ENCODE measurements at places on chromosomes 5 and 9. TPM values are rescaled to one million over a fixed set of nuclear protein-coding genes. Genes with fewer than 3 reads are reported as not detected.

Gene IL17B
- not detected for total RNA-seq

Gene JAKMIP2
- total RNA-seq: 0.41 TPM

Gene SLC36A3
- total RNA-seq: not detected

Gene MGAT1
- 133 TPM for total RNA-seq

Gene CMBL
- 50.0 TPM for total RNA-seq

Gene IL5
- not detected for total RNA-seq

Gene SPINK1
- not detected for total RNA-seq

Gene LRRC26
- total RNA-seq: not detected

Gene CAPSL
- not detected for total RNA-seq

Gene CNTNAP3
- 0.73 TPM for total RNA-seq

Gene TOR4A
- total RNA-seq: 6.4 TPM

Gene IL31RA
- 0.24 TPM for total RNA-seq

Gene EPB41L4B
- 34.3 TPM for total RNA-seq

Gene POU4F3
- total RNA-seq: not detected

Gene WNT8A
- not detected for total RNA-seq

Gene PCDHB16
- 5.6 TPM for total RNA-seq

Gene ZBTB43
- 18.1 TPM for total RNA-seq

- no peaks in the 10 kb centered on the region for H3K27me3 ChIP-seq
- H3K4me1 ChIP-seq: no peaks in the 10 kb centered on the region
- no peak for DNase-seq
- H3K27ac ChIP-seq: no peak overlapping the region
Observed at GRCh38 chr5:143554187-143554717, 150.8 kb upstream of the NR3C1 start.

DNA sequence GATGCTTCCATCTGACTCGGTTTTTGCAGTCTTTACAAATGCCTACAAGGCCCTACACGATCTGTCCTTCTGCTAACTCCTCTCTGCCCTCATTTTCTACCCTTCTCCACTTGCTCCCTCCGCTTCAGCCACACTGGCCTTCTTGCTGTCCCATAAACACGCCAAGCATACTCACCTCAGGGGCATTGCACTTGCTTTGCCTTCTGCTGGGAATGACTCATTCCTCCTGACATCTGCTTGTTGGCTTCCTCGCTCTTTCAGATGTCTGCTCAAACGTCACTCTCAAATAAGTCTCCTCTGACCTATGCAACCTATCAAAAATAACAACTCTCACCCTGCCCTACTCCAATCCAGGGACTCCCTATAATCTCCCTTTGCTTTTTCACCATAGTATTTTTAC, 28.2 kb downstream of the CDC25C start:
- H3K27ac ChIP-seq: no peak overlapping the region
- no peaks in the 10 kb centered on the region for H3K36me3 ChIP-seq
- no peaks in the 10 kb centered on the region for H3K27me3 ChIP-seq
- H3K4me3 ChIP-seq: no peak overlapping the region
- DNase-seq: no peak

DNA sequence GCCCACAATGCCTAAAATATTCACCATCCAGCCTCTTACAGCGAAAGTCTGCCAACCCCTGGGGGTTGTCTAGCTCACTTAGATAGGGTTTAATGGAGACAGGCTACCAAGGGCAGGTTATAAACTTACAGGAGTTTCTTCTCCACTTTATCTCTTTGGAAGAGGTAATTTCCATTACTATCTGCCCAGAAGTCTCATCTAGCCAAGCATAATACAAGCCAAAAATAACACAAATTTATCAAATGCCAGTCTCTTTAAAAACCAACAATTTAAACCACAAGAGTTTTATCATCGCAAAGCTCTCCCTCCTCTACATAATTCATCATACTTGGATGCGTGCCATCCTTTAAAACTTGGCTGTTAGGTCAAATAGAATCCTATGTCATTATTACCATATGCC, 6.2 kb downstream of the RBM22 start:
- DNase-seq: no peak
- no peak overlapping the region for H3K4me3 ChIP-seq
- H3K36me3 ChIP-seq: no peaks in the 10 kb centered on the region
- no peaks in the 10 kb centered on the region for H3K27me3 ChIP-seq

- H3K27ac ChIP-seq: no peak overlapping the region
- no peaks in the 10 kb centered on the region for H3K4me1 ChIP-seq
- DNase-seq: no peak
- H3K27me3 ChIP-seq: no peaks in the 10 kb centered on the region
- H3K36me3 ChIP-seq: no peaks in the 10 kb centered on the region
Observed at GRCh38 chr5:167412556-167412955, 878.9 kb upstream of the WWC1 start.

GRCh38 chr5:176822793-176823481, 12.6 kb downstream of the UNC5A start:
- H3K4me3 ChIP-seq: no peak overlapping the region
- DNase-seq: no peak
- no peaks in the 10 kb centered on the region for H3K27me3 ChIP-seq
- no peaks in the 10 kb centered on the region for H3K4me1 ChIP-seq
- no peak overlapping the region for H3K27ac ChIP-seq

DNA sequence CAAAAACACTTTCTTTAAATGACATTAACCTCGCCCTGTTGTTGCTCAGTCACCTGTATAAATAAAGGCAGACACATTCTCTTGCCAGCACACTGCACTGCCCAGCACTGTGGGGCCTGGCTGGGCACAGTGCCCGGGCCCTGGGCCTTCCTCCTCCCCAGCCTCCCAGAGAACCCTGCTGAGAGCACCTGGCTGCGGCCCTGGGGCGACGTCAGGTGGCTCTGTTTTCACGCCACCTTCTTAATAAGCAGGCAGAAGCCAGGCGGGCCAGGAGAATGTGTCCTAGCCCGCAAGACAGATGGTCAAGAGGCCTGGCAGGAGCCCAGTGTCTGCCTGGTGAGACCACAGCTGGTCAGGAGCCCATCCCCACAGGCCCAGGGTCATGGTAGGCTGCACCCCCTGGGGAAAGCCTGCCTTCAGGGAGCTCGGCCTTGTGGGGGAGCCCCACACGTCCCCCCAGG, 8.2 kb upstream of the AGPAT2 start:
- H3K4me1 ChIP-seq: peaks cover 3% of the 10 kb centered on the region
- no peak overlapping the region for H3K4me3 ChIP-seq
- H3K36me3 ChIP-seq: no peaks in the 10 kb centered on the region
- DNase-seq: peak; percentile 33

- H3K36me3 ChIP-seq: no peaks in the 10 kb centered on the region
- no peak overlapping the region for H3K27ac ChIP-seq
- H3K4me1 ChIP-seq: no peaks in the 10 kb centered on the region
- H3K4me3 ChIP-seq: no peak overlapping the region
Observed at GRCh38 chr9:93012963-93013855, 45.3 kb upstream of the SUSD3 start.

DNA sequence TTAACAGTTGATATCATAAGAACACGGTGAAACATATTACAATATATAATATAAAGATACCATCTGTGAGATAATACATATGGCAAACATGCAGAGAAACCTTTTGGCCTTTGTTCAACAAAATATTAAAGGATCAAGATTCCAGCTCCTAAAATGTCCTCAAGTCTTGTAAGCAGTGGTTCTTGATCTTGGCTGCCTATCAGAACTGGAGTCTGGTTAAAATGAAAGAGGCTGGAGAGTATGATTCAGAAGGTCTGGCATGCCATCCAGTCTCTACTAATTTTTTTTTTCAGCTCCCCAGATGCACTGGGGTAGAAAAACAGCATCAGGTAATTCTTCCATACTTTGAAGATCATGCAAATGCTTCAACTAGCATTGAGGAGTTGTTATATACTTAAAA, 83.2 kb downstream of the TNC start:
- no peaks in the 10 kb centered on the region for H3K36me3 ChIP-seq
- no peak overlapping the region for H3K4me3 ChIP-seq
- H3K27ac ChIP-seq: no peak overlapping the region
- no peak for DNase-seq

DNA sequence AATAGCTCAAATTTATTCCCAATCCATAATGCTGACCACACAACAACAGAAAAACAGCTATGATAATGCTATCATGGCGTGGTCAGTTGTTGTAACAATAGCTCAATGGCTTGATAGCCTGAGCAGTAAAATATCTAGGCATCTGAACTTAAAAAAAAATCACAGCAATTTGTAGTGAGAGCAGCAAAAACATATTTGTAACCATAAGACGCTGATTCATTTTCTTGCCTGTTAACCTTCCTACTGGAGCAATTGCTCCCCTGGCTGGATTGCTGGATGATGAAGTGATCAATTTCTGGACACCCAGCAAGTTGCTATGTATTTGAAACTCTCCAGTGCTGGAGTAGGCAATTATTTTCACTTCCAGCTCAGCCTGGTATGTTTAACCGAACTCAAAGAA, 115.1 kb downstream of the PCSK1 start:
- H3K4me3 ChIP-seq: no peak overlapping the region
- no peaks in the 10 kb centered on the region for H3K27me3 ChIP-seq
- H3K4me1 ChIP-seq: no peaks in the 10 kb centered on the region
- H3K36me3 ChIP-seq: no peaks in the 10 kb centered on the region
- H3K27ac ChIP-seq: no peak overlapping the region

DNA sequence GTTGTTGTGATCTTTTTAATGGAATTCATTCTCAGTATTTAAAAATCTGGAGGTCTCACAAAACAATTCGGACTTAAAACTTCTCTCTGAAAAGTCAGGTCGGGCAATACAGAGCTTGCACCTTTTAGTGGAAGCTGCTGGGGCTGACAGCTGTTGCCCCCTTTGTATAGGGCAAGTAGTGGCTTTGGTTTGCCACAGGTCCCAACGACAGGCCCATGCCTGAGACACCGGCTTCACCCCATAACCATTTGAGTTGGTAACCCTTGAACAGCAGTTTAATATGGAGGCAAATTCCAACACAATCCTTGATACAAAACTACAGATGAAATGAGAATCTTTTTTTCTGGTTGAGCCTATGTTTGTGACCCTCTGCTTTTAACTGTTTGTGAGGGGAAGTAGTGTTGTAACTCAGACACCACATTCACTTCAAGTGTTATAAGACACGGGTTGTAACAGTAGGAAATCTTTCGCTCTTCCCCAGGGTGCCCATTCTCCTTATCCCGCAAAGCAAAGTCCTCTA, 752 bp upstream of the GLRX start:
- DNase-seq: no peak
- no peaks in the 10 kb centered on the region for H3K36me3 ChIP-seq
- peaks cover 11% of the 10 kb centered on the region for H3K4me1 ChIP-seq
- H3K27me3 ChIP-seq: no peaks in the 10 kb centered on the region
- H3K27ac ChIP-seq: peak overlapping the region; percentile 83

GRCh38 chr5:102750151-102750834, 4.8 kb upstream of the PAM start:
- no peaks in the 10 kb centered on the region for H3K36me3 ChIP-seq
- H3K4me1 ChIP-seq: peaks cover 4% of the 10 kb centered on the region
- H3K27me3 ChIP-seq: no peaks in the 10 kb centered on the region
- H3K4me3 ChIP-seq: no peak overlapping the region
- no peak for DNase-seq
- no peak overlapping the region for H3K27ac ChIP-seq

- H3K4me3 ChIP-seq: no peak overlapping the region
- H3K27me3 ChIP-seq: no peaks in the 10 kb centered on the region
- DNase-seq: no peak
- peaks cover 12% of the 10 kb centered on the region for H3K4me1 ChIP-seq
Observed at GRCh38 chr5:956941-957747, 51.5 kb upstream of the NKD2 start.

DNA sequence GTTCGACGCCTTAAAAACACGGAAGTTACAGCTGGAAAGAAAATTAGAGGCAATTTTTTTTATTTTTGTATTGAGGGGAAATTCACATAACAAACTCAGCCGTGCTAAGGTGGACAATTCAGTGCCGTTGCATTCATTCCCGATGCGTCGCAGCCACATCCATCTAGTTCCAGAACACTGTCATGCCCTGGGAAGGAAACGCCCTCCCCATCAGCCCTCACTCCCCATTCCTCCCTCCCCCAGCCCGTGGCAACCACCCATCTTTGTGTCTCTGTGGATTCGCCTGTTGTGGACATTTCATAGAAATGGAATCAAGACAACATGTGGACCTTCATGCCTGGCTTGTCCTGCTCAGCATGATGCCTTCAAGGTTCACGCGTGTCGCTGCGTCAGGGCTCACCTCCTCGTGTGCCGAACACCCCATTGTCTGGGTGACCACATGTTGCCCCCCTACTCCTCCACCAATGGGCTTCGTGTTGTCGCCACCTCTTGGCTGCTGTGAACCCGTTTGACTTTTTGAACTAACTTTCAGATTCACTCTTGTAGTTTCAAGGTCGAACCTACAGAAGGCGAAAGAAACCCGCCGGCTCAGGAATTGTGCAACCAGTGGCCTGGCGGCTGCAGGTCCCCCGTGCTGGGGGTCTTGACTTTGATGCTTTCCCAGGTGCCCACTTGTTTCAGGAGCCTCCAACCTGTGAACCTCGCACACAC, 17.4 kb upstream of the CAMSAP1 start:
- H3K27ac ChIP-seq: no peak overlapping the region
- H3K4me3 ChIP-seq: no peak overlapping the region
- no peaks in the 10 kb centered on the region for H3K36me3 ChIP-seq
- DNase-seq: no peak

- peaks cover 9% of the 10 kb centered on the region for H3K4me1 ChIP-seq
- H3K27me3 ChIP-seq: no peaks in the 10 kb centered on the region
- H3K27ac ChIP-seq: no peak overlapping the region
Observed at GRCh38 chr9:128124451-128124850, 3.1 kb downstream of the PTGES2 start.

GRCh38 chr9:20848490-20848889, 164.4 kb downstream of the FOCAD start:
- no peaks in the 10 kb centered on the region for H3K4me1 ChIP-seq
- no peak overlapping the region for H3K27ac ChIP-seq
- DNase-seq: no peak
- no peaks in the 10 kb centered on the region for H3K27me3 ChIP-seq

DNA sequence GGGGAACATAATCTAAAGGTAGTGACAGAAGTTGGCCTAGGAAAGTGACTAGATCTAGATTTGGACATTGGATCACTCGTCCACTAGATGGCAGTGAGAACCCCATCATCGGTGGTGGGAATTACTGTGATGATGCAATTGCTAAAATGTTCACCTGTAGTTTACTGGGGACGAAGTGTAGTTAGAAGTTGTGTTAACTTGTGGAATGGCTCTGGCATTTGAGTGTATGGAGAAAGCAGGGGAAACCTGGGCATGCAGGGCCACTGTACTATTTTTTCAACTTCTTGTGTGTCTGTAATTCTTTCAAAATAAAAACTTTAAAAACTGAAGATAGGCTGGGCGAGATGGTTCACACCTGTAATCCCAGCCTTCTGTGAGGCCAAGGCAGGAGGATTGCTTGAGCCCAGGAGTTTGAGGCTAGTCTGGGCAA, 75.5 kb downstream of the PHAX start:
- H3K27ac ChIP-seq: no peak overlapping the region
- H3K4me1 ChIP-seq: no peaks in the 10 kb centered on the region
- DNase-seq: peak; percentile 19
- H3K27me3 ChIP-seq: no peaks in the 10 kb centered on the region
- H3K4me3 ChIP-seq: no peak overlapping the region

DNA sequence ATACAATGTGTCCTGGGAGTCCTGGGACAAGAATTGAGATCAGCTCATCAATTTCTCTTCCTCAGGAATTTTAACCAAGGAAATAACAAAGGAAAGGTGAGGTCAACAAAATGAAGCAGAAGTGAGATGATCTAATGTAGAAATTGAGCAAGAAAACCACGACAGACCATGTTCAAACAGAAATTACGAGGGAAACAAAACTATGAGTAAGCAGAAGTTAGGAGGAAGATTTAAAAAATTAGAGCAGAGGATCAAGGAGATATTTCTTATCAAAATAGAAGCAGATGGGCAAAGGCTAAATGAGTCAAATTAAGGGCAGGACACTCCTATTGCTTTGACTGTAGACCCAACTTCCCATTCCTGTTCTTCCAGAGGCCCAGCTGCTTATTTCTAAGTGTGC, 97.4 kb downstream of the HINT1 start:
- no peak overlapping the region for H3K4me3 ChIP-seq
- H3K27ac ChIP-seq: no peak overlapping the region
- no peaks in the 10 kb centered on the region for H3K4me1 ChIP-seq
- no peaks in the 10 kb centered on the region for H3K36me3 ChIP-seq
- no peaks in the 10 kb centered on the region for H3K27me3 ChIP-seq
